ENCODE measurements at places on chromosomes 3 and 15.

GRCh38 chr3:4551051-4551711 is 58.0 kb downstream of the ITPR1 start:
- no peak for DNase-seq

- no peak for DNase-seq
These were observed 72.7 kb downstream of the HMG20A start for GRCh38 chr15:77493324-77493907.

GRCh38 chr3:150145659-150146058 is 175.0 kb upstream of the PFN2 start:
- DNase-seq, result no peak

DNA sequence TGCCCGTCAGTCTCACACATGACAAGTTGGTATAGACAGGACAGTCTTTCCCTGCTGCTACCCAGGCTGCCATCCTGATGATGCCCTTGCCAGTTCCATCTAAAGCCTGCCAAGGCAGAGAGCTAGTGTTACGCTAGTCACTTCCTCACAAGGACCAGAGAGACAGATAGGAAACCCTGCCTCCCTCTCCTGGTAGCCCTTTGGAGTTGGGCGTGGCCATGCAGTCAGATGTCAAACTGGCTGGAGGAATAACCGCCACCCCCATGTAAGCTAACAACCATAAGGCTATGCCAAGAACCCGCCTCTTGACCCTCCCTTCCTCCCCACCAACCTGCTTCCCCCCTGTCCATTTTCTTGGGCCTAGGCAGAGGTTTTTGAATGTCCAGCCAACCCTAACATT is 2.8 kb downstream of the TMEM115 start:
- no peak for DNase-seq

GRCh38 chr3:82627733-82628132 is 866.3 kb upstream of the GBE1 start:
- no peak for DNase-seq

GRCh38 chr15:86691091-86691663 is 611.5 kb downstream of the AGBL1 start:
- no peak for DNase-seq

- peak; percentile 92 for DNase-seq
These were observed 224.1 kb upstream of the TPRG1 start for GRCh38 chr3:188947401-188948280.

GRCh38 chr3:14620512-14620911 is 31.1 kb upstream of the CCDC174 start:
- no peak for DNase-seq

DNA sequence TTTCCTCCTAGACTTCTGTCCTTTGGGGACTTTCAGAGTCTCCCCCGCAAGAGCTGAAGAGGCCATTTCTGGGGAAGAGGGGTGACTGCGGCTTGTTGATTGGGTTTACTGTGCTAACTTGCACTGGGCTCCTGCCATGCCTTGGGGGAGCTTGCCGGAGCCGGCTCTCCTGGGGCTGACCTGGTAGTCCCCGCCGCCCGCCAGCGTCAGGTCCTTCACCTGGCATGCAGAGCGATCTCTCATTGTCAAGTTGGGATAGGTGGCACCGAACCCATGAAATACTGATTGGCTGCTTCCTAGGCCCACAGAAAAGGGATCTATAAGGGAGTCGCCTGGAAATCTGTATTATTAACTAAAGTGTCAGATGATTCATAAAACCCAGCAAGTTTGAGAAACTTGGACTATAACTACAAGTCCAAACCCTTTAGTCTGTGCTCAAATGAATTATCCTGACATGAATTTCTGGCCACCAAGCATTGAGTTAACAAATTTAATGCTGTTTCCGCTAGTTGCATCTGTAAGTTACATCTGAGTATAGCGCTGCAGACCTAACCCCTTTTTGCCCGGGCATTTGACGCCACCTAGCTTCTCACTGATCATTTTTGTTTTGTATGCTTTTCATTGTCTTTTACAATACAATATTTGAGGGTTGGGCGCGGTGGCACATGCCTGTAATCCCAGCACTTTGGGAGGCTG is 607 bp upstream of the IMP3 start:
- DNase-seq, result peak; percentile 39

DNA sequence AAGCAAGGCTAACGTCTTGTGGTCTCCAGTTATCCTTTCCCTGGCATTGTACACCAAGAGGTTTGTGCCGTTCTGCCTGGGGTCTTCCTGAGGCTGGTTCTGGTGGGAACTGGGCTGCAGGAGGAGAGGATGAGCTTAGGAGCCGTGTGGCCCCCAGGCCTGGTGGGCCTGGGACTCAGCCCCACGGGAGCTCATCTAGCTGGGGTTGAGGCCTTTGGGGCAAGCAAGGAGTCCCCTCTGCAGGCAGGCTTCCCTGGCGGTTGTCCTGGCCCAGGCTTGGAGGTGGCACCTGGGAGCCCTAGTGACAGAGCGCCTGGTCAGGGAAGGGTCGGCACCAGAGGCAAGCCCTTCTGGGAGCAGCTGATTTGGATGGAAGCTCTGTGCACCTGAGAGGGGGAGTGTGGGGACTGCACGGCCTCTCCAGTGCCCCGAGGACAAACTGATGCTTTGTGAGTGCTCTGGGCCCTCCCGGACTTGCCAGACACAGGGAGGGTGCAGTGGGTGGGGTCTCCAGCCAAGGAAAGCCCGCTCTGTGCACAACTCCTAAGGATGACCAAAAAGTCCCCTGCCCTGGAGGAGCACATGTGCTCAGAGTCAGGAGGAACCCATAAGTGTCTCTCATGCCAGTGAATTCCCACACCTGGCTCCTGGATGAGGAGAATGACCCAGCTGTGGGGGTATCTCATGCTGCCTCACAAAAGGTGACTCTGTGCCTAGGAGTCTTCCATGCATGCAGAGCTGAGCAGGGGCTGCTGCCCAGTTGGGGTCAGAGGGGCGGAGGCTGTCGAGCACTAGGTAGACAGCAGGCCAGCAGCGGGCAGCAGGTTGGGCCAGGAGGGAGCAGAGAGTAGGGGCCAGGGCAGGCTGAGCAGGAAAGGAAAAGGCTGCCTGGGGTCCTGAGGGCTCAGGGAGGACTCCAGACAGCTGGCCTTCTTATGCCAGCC is 2.7 kb downstream of the PAK6 start:
- DNase-seq, result no peak

- no peak for DNase-seq
These were observed 430 bp upstream of the PSTPIP1 start for GRCh38 chr15:76994496-76994895.

- no peak for DNase-seq
These were observed 15.5 kb downstream of the BMF start for GRCh38 chr15:40092979-40093869.

GRCh38 chr3:129727707-129728106 is 121.2 kb upstream of the PLXND1 start:
- DNase-seq, result no peak

DNA sequence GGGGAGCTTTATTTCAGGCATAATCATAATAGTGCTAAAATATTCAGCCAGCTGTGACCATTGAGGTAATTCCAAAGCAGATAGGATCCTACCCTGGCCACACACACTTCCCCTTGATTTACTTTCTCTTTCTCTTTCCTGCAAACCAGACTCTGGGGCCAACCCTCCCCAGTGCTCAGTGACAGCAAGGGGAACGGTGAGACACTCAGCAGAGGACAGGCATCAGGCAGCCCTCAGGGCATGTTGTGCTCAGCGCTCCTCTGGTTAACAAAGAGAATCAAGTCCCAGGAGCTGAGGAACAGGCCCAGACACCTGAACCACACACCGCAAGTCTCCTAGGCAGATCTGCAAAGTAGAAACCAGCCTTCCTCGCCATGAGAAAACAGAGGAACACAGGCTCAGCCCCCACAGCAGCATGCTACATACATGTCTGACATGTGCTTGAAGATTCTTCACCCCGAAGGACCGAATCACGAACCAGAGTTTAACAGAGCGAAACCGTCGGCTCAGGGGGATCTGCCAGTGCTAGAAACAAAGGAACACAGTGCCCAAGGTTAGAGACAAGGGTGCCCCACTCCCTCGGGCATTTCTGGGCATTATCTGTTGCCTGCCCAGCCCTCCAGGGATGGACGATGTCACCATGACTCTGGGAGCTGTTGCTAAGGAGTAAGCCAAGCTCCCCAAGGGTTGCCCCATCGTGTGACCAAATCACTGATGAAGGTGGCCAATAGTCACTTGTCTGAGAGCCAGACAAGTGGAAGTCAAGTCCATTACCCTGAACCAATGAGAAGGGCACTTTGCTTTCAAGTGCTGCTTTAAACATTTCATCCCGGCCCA is 17.5 kb downstream of the HDC start:
- DNase-seq, result no peak

Measured in urothelium cell line (cell line).